ENCODE measurements at places on chromosomes 12 and 14.
A peak's percentile ranks its signal among the peaks of the same experiment; 100 is the strongest.

GRCh38 chr14:53608369-53608768 is 348.3 kb downstream of the BMP4 start:
- DNase-seq, result peak; percentile 45

- DNase-seq, result peak; percentile 69
Observed at GRCh38 chr14:87133073-87133801, 859.7 kb downstream of the GALC start.

DNA sequence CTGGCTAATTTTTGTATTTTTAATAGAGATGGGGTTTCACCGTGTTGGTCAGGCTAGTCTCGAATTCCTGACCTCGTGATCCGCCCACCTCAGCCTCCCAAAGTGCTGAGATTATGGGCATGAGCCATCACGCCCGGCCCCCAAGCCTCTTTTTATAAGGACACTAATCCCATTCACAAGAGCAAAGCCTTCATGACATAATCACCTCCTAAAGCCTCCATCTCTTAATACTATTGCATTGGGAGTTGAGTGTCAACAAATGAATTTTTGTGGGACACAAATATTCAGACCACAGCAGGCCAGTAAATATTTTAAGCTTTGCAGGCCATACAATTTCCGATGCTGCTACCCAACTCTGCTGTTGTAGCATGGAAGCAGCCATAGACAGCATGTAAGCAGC is 10.9 kb downstream of the RNF212B start:
- DNase-seq, result no peak

- DNase-seq, result no peak
Observed at GRCh38 chr12:109921982-109922381, 21.9 kb downstream of the TCHP start.

DNA sequence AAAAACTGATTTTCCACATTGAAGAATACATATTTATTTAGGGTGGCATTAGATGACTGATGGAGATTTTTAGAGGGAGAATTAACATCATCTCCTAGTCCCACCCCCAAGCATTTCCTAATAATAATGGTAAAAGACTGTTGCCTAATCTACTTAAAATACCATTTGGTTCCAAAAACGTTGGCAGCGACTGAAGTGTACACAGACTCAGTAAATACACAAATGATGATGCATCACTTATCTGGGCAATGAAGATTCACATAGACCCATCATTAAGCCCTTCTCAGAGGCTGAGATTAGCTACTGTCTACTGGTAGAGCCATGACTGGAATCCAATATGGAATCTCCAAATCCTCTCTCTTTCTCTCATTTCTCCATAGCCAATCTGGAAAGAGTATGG is 18.2 kb downstream of the RTN1 start:
- no peak for DNase-seq

DNA sequence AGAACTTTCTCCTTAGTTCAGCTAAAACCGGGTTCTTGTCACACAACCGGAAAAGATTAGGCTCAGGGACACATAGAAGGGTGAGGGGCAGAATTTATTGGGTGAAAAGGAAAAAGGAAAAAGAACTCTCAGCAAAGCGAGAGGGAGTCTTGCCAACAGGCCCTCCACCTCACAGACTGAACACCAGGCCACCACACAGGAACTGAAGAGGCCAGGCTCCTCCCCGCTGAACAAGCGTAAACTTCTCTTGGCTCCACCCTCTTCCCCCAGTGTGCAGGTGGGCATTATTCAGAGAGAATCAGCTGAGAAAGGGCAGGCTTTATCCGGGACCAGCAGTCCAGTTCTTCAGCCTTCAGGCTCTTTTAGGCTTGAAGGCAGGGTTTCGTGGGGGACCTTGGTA is 125.6 kb upstream of the FGD4 start:
- DNase-seq, result no peak

GRCh38 chr14:59425322-59425935 is 39.8 kb downstream of the GPR135 start:
- no peak for DNase-seq

- DNase-seq, result no peak
Observed at GRCh38 chr12:115941362-115941761, 336.1 kb downstream of the MED13L start.

DNA sequence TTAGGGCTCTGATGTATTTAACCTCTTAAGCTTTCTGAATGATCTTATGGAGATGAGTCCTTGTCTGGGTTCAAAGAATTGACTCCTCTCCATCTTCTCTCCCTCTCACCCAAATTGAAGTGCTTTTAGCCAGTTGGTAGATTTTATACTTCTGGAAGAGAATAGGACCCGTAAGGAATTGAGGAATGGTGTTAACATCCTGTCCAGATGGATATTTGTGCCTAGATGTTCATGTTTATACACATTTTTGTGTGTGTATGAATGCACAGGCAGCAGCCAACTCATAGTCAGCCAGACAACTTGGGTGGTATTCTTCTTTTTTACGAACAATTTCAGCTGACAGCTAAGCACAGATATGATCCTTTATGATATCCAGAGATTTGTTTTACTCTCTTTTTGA is 449.6 kb upstream of the RGS6 start:
- no peak for DNase-seq

GRCh38 chr14:53265025-53265424 is 111.9 kb upstream of the DDHD1 start:
- DNase-seq, result no peak

GRCh38 chr12:4865246-4865645 is 44.5 kb upstream of the KCNA1 start:
- no peak for DNase-seq

GRCh38 chr14:61191733-61192132 is 89.4 kb downstream of the TMEM30B start:
- DNase-seq, result no peak

- no peak for DNase-seq
Observed at GRCh38 chr14:78586681-78587080, 416.5 kb downstream of the NRXN3 start.

DNA sequence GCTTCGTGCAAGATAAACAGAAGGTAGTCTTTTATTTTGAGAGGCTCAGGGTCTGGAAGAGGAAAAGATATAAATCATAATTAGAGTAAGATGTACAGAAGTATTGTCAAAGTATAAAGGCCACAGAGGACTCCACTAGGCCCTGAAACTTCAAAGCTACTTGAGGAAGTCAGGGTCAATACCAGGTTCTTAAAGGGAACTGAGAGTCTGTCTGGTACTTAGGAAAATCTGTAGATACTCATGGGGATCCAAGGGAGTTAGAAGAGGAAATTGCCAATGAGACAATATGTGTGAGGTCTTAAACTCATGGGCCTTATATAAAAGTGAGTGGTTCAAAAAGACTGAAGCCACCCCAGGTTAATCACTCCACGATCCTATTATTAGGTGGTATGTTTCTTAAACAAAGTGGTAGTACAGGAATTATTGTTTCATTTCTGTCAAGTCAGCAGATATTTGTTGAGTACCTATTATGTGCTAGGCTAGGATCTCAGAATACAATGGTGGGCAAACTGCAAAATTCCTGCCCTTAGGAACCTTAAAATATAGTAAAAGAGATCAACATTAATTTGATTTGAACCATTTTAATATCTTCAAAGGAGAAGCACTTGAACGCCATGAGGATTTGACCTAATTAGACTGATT is 314.6 kb downstream of the ADAMTS20 start:
- DNase-seq, result no peak

DNA sequence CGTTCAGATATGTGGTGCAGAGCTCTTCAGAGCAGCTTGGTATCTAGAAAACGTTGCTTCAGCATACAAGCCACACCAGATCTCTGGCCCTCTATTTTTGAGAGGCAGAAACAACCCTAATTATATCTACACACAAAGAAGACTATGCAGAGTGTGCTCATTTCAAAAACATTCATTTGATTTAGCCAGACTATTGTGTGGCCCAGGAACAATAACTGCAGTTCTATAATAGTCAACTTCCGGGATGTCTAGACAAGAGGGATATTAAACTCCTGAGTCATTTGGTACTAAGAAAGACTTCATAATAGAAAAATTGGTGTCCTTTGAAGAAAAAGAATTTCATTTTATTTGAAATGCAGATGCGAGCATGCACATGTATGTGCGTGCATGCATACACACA is 153.8 kb downstream of the PELI2 start:
- peak; percentile 34 for DNase-seq

- DNase-seq, result no peak
Observed at GRCh38 chr14:52059649-52060048, 9.2 kb downstream of the NID2 start.

DNA sequence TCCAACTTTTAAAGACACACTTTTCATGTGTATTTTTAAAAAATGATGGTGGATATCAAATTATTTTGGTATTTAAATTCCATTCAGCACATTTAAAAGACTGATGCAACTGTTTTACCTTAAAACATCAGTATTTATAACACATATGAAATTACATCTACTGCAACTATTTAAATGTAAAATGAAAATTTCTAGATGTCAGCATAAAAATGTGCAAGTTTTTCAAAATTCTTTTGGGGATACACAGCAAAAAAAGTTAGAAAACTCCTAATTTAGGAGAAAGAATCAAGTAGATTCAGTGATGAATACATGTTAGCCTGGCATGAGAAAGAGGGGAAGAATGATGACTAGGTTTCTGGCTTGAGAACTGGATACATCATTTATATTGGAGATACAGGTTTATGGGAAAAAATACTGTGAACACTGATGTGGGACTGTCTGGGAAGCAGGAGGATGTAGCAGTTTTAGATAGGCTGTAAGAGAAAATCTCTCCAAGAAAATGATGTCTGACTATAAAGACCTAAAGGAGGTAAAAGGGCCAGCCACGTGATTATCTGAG is 9.2 kb downstream of the SOS2 start:
- no peak for DNase-seq

- DNase-seq, result peak; percentile 17
Observed at GRCh38 chr12:57309420-57309819, 58.4 kb upstream of the STAC3 start.

DNA sequence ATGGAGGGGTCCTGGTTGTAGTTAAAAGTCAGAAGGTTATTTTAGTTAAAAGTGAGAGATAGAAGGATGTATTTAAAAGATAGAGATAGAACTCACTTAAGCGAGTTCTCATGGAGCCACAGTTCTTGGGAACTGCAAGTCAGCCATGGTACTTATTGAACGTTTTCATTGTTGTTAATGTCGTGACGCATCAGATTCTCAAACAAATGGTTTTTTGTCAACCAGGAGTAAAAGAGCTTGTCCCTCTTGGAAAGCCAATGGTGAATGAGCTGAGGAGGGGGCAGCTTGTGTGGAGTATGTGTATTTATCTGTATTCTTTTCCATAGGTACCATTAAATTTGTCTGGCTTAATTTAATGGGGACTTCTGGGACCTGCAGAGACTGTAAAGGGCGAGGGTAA is 68.6 kb downstream of the FIGNL2 start:
- DNase-seq, result no peak

DNA sequence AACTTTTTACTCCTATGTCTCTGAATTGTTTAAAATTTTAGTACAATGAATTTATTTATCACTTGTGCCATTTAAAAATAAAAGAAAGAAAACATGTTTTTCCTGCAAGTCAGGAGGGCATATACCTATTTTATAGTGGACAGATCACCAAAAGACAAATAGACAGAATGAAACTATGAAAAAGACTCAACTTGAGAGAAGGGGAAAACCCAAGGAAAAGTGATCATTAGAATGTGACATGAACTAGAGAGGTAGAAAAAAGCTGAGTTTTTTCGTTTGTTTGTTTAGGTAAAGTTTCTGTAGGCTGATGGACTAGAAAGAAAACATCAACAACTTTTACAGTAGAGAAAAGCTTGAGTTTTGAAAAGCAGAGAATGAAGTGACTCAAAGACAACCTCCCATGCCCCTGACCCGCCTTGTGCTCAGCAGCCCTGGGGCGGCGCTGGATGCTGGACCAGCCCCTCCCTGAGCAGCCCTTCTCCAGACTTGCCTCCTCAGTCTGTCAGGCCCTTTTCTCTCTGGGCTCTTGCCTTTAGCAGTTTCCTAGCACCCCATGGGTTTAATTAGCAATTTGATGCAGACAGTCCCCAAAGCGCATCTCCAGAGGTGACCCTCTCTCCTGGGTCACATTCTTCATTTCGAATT is 95.1 kb upstream of the ARID2 start:
- no peak for DNase-seq

Data from A172 (cell line).